T47D (cell line): ENCODE measurements at places on chromosomes 16 and 17.

DNA sequence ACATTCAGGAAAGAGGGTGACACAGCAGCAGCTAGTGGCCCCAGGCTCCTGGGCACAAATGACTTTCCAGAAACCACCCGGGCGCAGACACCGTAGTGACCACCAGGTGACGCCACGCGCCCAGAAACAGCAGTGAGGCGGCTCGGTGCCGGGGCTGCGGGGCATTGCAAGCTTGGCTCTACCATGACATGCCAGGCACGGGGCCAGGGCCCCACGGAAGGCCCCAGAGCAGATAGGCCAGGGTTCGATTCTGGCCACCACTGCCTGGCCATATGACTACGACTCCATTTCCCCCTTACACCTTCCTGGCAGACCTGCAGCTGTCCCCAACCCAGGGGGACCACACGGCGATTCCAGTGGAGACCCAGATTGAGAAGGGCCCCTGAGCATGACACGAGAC is 6.7 kb downstream of the RHBDF1 start:
- DNase-seq = peak; percentile 89

DNA sequence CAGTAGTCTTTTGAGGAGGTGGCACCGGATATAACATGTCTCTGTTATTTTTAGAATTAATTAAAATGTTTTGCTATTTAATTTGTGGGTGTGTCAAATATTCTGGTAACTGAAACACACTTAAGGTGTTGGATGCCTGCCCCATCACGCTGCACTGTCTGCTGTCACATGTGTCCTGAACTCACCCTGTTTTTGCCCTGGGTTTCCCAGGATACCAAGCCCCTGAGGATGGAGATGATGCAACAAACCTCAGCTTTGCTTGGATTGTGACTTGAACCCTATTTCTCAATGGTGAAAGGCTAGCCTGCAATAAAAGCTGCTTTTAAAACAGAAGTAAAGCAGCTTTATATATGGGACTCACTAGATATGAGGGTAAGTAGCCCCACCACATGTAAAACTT is 11.5 kb upstream of the DUSP14 start:
- no peak for DNase-seq

DNA sequence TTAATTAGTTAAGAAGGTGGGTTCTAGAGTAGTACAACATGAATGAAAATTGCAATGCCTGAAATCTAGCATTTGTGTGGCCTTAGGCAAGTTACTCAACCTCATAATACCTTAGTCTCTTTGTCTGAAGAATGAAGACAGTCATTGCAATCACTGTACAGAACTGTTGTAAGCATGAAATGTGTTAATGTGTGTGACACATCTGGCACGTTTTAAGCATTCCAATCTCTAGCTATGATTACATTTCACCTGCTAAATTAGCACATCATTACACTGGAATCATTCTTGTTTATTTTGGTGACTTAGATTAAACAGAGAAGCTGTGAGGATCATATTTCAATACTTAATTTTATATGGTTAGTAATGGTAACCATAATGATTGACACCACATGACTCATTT is 629.7 kb upstream of the KIF2B start:
- no peak for DNase-seq

- DNase-seq = no peak
Observed at GRCh38 chr17:77316191-77316641, 175.4 kb downstream of the SEC14L1 start.

DNA sequence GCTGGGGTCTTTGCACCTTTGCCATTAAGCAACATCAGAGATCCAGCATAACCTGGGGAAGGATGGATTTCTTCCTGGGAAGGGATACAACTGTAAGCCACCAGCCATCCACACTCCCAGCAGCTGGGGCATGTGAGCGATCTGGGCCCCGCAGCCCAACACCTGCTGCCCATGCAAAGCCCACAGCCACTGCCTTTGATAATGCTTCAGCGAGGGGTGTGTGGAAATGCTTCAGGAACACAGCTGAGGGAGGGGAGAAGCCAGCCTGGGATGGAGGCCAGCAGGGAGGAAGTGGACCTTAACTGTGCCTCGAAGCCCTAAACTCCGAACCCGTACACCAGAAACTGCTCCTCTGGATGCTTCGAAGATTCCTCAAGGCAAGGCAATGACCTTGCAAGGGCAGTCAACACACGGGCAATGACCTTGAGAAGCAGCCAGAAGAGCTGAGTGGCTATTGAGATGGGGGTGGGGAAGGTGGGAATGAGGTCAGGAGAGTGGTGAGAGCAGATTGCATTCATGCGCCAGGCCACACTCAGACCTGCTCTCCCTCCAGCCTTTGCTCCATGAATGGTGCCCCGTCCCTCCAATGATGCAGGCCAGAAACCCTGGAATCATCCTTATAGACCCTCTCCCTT is 49.1 kb downstream of the KATNIP start:
- DNase-seq = no peak

- DNase-seq = no peak
Observed at GRCh38 chr17:79147746-79148506, 73.3 kb downstream of the ENGASE start.

- no peak for DNase-seq
Observed at GRCh38 chr16:66309215-66309807, 57.2 kb upstream of the CDH5 start.

DNA sequence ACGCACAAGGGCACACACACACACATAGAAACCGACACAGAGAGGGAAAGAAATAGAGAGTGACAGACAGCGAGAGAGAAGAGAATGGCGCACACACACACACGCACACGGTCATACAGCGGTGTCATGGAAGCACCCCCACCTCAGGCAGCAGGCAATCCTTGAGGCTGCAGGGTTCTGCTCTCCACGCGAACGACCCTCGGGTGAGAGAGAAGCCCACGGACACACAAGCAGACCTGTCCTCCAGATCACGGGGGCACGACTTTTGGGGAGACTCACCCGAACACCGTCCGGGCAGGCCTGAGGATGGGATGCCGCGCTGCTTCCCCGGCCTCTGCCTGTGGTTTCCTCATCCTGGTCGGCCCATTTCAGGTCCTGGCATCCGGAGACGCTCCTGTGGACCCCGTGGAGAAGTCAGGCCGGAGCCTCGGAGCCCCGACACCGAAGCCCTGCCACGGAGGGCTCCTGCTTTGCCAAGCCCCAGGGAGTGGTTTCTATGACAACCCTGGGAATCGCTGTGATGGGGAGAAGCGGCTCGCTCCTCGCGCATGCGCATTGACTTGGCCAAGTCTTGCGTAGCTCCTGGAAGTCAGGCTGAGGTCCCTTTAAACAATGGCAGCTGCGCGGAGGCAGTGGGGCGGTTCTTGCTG is 118.2 kb upstream of the KCNJ18 start:
- DNase-seq = no peak

DNA sequence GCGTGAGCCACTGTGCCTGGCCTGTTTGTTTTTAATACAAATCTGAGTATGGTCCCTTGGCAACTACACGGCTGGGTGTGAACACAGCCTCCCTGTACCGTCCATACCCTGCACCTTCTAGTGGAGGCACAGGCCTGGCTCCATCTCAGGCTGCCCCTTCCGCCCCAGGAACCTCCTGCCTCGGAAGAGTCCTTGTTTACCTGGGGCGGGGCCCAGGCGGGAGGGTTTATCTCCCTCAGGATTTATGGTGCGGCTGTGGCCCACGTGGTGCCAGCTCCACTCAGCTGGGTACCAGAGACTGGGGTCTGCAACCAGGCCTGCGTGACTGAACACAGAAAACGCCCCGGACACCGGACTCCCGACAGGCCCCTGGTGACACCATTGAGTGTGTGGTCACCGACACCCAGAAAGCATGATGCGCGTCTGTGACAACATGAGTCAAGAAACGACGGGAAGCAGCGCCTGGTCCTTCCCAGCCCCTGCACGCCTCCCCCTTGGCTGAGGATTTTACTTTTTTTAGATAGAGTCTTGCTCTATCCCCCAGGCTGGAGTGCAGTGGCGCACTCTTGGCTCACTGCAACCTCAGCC is 19.0 kb downstream of the UNKL start:
- no peak for DNase-seq
